ENCODE measurements at places on chromosomes 12 and 14. TPM values are rescaled to one million over a fixed set of nuclear protein-coding genes. Genes with fewer than 3 reads are reported as not detected.

DNA sequence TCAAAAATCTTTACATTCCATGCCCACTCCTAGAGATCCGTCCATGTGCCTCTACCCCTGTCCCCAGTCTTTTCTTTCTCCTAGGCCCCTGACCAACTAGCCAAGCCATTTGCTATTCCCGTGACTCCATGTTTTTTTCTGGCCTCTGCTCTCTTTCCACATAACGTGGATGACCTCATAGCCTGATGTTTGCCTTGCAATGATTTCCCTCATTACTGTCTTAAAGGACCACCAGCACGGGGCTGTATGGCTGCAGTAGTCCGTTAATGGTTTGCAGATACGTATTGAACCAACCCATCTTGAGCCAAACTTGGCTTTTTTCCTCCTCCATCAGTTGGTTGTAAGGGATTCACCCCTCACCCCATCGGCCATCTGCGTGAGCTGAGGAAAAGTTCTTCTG, 226.0 kb downstream of the PCNX1 start:
- no peak for DNase-seq

DNA sequence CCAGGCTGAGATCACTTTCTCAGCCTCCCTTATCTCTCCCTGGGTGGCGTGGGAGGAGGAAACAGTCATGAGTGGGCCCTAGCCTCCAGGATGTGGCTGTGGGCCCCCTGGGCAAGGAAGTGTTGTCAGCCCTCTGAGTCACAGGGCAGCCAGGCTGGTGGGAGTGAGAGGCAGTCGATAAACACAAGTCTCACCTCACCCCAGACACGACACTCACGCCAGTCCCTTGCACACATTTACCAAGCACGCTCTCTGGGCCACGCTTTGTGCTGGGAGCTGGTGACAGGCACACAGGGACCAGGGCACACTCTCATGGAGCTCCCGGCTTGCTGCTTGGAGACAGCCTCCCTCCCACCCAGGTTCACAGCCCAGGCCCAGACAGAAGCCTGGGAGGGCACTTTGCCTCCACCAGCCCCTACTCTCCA, 1.9 kb upstream of the KRT79 start:
- no peak for DNase-seq

GRCh38 chr14:95480109-95480886, 36.2 kb downstream of the SYNE3 start:
- no peak for DNase-seq

GRCh38 chr12:61750604-61751003, 509.6 kb upstream of the USP15 start:
- no peak for DNase-seq

DNA sequence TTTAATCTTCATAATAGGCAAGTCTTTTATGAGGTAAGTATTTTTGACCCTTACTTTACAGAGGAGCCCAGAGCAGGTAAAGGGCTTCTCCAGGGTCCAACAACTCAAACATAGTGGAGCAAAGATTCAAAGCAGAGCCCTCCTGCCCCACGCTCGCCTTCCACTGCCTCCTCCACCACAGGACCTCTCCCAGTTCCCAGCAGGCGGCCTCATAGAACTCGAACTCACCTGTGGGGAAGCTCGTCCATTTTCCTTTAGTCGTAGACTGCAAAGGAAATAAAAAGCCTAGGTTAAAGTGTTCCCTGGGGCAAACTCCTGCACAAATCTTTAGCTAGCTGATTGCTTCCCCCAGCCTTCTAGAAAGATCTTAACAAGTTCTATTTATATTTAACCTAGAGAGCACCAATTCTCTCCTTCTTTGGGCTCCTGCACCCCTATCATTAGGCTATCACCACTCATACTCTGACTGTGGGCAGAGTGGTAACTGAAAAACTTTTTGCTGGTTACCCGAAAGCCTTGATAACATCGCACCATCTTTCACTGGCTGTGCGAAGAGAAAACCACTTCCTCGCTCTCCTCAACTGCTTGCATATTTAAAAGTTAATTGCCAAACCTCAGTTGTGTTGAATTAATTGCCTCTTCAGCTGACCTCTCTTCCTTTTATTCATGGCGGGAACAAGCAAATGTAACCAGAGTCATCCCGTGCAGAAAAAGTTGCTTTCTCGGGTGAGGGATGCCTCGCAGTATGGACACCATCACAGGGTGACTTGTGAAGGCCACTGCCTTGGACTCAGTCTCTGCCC, 299.6 kb downstream of the DPF3 start:
- no peak for DNase-seq

DNA sequence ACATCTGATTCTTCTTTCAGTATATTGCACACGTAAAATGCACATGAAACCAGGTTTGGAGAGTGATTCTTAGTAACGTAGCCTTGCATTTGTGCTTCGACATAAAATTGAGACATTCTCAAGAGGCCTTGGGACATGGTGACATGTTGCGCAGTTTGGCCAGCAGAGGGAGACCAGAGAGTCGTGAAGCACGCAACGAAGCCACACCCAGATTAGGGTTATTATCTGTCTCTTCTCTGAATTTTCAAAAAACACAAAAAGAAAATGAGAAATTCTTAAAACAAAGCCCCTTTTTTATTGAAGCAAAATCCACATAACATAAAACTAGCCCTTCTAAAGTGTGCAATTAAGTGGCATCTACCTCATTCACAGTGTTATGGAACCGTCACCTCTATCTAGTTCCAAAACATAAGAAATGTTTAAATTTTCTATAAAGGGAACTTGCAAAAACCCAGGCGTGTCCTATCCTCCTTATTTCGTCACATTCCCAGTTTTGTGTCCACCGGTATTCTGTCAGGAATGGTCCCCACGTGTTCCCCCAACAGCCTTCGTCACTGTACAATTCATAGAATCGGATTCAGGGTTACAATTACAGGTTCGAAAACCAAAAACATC, 108.8 kb upstream of the ATF7IP start:
- DNase-seq: peak; percentile 62

- no peak for DNase-seq
Observed at GRCh38 chr14:102998393-102998792, 59.0 kb downstream of the CDC42BPB start.

- no peak for DNase-seq
Observed at GRCh38 chr12:113647048-113647447, 175.4 kb upstream of the LHX5 start.

GRCh38 chr14:98903371-98903770, 368.6 kb downstream of the BCL11B start:
- no peak for DNase-seq

- DNase-seq: no peak
Observed at GRCh38 chr12:50747817-50748216, 16.1 kb upstream of the ATF1 start.

- no peak for DNase-seq
Observed at GRCh38 chr12:121766290-121767039, 27.0 kb downstream of the RHOF start.

DNA sequence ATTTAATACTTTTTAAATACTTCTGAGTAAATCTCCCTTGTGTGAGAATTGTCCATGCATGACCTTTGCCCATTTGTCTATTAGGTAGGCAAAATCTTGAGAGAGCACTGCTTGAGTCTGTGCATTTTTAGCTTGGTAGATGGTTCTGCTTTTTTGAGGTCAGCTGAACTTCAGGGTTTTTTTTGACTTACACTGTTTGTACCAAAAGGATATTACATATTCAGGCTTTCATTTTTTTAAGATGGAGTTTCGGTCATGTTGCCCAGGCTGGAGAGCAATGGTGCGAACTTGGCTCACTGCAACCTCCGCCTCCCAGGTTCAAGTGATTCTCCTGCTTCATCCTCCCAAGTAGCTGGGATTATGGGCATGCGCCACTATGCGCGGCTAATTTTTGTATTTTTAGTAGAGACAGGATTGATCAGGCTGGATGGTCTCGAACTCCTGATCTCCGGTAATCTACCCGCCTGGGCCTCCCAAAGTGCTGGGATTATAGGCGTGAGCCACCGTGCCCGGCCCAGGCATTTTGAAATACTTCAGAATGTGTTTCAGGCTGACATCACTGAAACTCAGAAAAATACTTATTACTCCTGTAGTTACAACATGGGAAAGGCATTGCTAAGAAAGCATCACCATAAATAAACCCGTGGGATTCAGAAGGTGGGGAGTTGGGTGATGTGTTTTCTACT, 11.1 kb downstream of the RASSF3 start:
- DNase-seq: no peak

- no peak for DNase-seq
Observed at GRCh38 chr14:99718031-99718810, 34.1 kb downstream of the CYP46A1 start.

DNA sequence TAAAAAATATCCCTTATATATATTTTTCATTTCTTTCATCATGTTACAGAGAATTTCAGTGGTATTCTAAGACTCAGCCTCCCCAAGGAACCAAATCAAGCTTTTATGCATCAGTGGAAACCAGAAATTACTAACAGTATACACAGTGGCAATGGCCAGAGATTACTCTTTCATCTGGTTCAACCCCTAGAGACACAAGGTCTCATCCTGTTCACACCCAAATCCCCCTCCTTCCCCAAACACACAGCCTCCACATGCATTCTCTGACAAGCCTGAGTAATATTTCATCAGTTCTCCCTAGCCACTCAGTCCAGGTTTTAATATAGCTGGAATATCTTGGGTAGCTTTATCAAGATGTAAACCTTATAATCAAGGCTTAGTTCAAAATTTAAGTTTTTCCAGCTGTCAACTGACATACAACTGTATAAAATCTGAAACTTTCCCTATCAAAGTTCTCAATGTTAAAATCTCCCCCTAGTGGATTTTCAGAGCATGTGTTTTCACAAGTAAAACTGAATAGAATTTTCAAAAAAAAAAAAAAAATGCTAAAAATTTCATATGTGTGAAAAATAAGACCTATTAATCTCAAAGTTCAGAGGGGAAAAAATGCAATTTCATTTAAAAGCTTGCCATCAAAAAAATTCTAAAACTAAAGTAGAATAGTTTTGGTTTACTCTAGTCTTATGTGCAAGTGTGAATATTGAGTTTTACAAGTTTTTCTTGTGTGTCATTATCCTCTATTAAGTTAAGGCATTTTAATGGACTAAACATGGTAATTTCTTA, 10.5 kb upstream of the SSTR1 start:
- DNase-seq: no peak

GRCh38 chr14:33068626-33069025, 129.9 kb downstream of the NPAS3 start:
- no peak for DNase-seq

DNA sequence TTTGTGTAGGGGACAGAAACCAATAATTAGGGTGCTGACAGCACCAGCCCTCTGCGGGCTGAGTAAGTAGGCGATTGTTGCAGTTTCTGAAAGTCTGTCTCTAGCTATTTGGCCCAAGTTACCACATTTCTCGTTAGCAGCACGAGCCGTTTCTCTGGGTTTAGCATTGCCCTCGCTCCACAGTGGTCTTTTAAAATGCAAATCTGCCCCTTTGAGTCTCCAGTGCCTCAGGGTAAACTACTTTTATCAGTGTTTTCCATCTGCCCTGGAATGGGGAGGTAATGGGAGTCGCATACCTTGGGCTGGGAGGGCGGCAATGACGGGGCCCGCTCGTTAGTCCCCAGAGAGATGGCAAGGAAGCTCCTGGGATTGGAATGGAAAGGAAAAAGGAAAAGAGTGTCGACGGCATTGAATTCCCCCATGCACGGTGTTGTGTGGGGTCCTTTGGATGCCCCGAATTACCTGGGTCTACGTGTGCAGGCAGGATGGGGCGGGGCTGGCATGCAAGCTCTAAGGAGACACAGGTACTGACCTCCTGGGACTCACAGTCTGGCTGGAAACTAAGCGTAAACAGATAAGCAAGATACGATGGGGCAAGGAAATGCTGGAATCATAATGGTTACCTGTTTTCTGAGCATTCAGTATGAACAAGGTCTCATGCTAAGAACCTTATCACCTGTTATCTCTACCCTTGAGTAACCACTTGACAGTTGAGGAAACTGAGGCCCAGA, 131.8 kb upstream of the MAP1LC3B2 start:
- DNase-seq: peak; percentile 89

- no peak for DNase-seq
Observed at GRCh38 chr12:115990241-115990640, 287.3 kb downstream of the MED13L start.

- no peak for DNase-seq
Observed at GRCh38 chr12:57737467-57738460, 778 bp downstream of the AGAP2 start.

DNA sequence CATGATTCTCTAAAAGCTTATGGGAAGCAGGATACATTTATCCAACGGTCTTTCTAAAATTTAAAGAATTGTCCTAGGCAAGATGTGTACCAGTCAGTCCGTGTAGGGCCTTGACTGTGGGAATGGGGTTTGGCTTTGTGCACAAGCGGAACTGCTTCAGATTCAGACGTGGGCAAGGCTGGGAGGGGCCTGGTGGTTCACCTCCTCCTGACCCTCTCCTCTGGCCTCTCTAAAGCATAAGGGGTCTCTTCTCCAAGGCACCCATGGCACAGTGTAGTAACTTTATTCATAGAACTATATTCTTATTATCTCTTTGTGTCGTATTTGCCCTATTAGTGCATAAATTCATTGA, 121.2 kb upstream of the PTPRB start:
- no peak for DNase-seq

DNA sequence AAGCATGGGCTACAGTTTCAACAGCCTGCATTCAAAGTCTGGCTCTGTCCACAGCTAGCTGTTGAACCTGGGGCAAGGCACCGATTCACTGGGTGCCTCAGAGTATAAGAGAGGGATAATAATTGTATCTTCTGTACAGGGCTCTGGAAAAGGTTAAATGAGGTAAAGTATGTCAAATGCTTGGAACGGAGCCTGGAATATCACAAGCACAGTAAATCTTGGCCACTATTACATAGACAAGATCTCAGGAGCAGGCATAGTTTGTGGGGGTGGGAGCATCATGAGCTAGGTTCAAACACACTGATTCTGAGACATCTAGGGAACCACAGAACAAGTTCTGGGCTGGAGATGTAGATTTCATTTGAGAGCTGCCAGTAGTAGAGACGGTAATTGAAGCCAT, 203.7 kb upstream of the NUDT4 start:
- no peak for DNase-seq

- DNase-seq: no peak
Observed at GRCh38 chr14:99345472-99345871, 73.5 kb upstream of the BCL11B start.

ACOT4 gene
- total RNA-seq: 0.80 TPM

IFNG-AS1 gene
- not detected for total RNA-seq

AGAP2 gene
- total RNA-seq: 1.7 TPM

FAM216A gene
- total RNA-seq: 22.2 TPM

FAR2 gene
- 25.3 TPM for total RNA-seq

A2M gene
- not detected for total RNA-seq

TAS2R20 gene
- 0.54 TPM for total RNA-seq

CAPS2 gene
- total RNA-seq: 3.8 TPM

CEP170B gene
- 32.3 TPM for total RNA-seq

HOXC4 gene
- not detected for total RNA-seq

BDKRB1 gene
- total RNA-seq: not detected

HOXC5 gene
- total RNA-seq: not detected

CCDC88C gene
- total RNA-seq: 57.7 TPM

RPS6KL1 gene
- total RNA-seq: 11.3 TPM

SLC25A47 gene
- total RNA-seq: not detected

PLA2G1B gene
- not detected for total RNA-seq

TAS2R46 gene
- total RNA-seq: 0.48 TPM

TRIM9 gene
- 5.4 TPM for total RNA-seq
